ENCODE measurements at places on chromosomes 2 and 18.

DNA sequence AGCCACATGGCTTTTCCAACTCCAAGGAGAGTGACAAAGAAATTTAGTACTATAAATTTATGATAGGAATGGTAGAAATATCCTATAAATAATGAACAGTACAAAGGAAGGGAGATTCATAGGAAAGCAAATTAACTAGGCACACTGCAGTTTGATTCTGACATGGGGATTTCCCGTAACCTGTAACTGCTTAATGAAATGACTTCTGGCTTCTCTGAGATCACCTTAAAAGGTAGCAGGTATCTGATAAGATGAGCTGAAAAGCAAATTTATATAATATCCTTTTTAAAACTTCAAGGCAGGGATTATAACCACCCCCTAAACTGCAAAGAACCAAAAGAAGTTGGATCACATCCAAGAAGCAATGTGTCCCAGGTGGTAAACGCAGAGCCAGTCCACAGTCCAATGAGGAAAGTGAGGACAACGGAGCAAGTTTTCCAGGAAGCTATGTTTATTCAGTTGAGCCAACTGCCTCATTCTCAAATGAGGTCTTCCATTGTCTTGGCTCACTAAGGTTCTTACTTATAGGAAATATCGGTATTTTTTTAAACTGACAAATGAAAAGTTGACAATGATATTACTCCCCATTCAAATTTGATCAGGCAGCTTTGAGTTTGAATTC, 43.0 kb downstream of the WIPF1 start:
- DNase-seq: no peak

DNA sequence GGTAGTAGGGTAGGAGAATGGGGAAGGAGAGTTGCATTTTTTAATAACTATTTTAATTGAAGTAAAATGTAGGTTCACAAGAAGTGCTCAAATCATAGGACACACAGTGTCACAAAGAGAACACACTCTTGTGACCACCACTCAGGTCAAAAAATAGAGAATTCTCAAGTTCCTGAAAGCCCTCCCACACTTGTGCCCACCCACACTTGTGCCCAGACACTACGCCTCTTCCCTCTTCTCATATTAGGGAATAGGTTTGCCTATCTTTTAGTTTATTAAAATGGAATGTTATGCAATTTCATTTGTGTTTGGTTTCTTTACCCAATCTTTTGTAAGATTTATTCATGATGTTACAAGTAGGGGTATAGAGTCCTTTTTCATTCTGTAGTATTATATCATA, 67.2 kb downstream of the UGGT1 start:
- no peak for DNase-seq

DNA sequence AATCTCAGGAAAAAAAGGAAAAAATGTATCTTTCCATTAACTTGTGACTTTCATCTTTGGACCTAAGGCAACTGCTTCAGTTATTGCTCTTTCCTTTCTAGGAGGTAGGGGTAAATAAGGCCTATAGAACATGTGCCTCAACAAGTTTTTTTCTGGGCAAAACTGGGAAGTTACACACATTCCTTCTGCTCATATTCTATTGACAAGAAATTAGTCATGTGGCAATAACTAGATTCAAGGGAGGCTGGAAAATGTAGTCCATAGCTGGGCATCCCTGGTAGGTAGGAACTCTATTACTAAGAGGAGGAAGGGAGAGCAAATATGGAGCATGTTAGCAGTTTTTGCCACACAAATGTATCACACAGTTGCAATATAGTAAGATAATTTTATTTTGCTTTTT, 37.7 kb upstream of the NEMP2 start:
- no peak for DNase-seq

GRCh38 chr2:65456064-65456463, 23.7 kb upstream of the SPRED2 start:
- peak; percentile 95 for DNase-seq

DNA sequence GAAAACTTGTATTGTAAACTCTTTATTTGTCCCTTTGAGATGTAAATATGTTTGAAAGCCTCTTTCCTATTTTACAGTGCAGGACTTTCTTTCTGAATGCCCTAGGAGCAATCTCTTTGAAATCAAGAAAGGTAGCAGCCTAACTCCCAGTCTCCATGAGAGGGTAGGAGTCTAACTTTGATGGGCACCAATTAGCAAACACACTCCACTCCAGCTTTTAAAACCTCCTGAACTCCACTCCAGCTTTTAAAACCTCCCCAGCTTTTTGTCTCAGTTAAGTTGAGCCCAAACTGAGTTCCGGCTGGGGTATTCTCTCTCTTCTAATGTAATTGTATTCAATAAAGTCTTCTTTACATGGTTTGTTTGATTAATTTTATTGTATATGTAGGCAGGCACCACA, 493.7 kb upstream of the CDH7 start:
- no peak for DNase-seq

- DNase-seq: no peak
These were observed 9.9 kb downstream of the ST3GAL5 start for GRCh38 chr2:85878719-85879370.

GRCh38 chr2:107742460-107743027, 84.1 kb upstream of the RGPD4 start:
- no peak for DNase-seq

DNA sequence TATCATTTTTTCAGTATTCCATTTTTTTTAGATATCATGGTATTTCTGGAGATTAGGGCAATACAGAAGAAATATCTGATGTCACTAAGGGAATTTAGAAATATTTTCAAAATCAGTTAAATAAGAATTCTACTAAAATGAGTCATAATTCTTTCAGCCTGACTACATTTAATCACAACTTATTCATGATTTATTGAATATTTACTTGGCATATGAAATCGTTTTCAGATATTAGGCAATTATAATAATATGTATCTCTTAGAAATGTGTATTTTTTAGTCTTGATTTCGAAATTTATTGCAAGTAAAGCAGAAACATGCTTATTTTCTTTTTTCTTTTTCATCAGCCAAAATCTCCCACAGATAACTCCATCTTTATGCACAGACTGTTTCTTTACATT, 142.2 kb downstream of the CCDC102B start:
- DNase-seq: no peak

- no peak for DNase-seq
These were observed 15.2 kb upstream of the FAHD2A start for GRCh38 chr2:95387358-95387757.

- DNase-seq: no peak
These were observed 301.4 kb downstream of the CMPK2 start for GRCh38 chr2:6564326-6564725.

DNA sequence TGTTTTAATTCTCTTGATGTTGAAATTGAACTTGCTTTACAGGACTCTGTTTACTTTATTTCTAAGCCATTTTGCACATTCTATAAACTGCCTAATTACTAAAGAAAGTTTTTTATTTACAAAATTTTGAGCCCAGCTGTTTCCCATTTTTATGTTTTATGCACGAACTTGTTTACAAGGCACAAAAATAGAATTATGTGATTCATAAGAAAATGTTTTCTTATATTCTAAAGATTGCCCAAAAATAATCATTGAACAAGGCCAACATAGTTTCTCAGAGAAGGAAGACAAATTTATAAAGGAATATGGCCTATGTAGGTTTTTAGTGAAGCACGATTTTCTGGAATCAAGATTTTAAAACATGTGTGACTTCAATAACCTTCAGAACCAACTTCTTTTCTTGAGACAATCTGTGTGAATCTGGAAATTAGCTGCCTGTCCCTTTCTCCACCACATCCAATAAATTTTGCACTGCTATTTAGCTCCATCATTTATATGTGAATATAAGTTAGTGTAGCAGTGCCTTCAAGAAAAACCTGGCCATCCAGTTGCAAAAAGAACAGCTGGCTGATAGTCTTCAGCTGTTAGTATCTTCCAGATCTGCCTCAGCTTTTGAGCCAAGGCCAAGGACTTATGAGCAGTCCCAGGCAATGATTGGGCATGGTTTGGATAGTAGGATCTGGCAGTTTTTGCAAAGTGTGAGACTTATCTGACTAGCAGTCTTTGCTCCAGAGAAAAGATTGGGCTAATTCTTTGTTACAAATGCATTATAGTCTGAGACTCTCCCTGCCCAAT, 253.2 kb upstream of the COL3A1 start:
- no peak for DNase-seq

DNA sequence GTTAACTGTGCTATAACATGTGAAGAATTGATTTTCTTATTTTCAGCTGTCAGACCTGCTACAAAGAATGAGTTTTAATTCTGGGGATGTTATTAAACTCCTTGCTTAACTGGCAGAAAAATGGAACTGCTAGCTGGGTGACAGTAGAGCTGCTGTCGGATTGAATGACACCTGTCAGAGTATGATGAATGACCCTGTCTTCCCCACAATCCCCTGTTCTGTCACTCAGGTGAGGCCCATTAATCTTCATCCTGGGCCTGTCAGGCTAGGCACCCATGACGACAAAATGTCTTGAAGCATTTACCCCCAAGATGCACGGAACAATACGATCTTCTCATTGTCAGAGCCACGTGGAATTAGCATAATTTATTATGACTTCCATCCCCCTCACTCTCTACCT, 129.9 kb upstream of the ETAA1 start:
- no peak for DNase-seq

GRCh38 chr2:120575966-120576365, 159.7 kb upstream of the GLI2 start:
- DNase-seq: no peak

DNA sequence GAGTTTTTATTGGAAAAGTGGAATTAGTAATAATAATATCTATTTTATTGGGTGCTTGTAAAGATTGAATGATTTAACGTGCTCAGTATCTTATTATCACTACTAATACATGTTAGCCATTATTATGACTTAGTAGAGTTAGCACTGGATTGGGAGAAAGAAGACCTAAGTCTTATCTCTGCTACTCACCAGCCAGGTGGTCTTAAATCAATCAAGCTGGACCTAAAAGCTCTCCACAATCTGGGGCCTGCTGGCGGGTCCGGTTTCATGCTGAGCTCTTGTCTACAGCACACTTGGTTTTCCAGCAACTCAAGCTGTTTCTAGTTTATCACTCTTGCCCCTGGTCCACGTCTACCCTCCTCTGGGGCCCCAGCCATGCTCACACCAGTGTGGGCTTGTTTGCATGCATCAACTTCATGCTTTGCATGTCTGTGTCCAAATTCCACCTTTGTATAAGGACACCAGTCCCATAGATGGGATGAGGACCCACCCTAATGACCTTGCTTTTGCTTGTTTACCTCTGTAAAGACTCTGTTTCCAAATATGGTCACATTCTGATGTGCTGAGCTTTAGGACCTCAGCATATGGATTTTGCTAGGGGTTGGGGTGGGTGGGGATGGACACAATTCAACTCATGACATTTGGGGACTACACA, 363.1 kb downstream of the LPIN1 start:
- DNase-seq: no peak

DNA sequence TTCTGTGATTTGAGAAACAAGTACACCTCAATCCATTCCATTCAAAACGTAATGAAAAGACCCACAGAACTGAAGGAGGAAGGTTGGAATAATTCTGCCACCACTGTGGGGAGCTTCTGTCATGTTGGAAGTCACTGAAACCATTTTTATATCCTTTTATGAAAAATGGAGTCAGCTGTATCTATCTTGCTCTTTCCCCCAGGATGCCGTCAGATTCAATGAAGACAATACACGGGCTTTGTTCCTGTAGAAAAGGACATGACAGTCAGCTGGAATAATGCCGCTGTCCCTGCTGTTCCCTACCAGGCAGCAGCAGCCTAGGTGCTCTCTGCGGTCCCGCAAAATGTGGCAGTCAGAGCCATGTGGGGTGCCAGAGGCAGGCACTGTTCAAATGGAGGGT, 52.5 kb upstream of the APCDD1 start:
- no peak for DNase-seq

DNA sequence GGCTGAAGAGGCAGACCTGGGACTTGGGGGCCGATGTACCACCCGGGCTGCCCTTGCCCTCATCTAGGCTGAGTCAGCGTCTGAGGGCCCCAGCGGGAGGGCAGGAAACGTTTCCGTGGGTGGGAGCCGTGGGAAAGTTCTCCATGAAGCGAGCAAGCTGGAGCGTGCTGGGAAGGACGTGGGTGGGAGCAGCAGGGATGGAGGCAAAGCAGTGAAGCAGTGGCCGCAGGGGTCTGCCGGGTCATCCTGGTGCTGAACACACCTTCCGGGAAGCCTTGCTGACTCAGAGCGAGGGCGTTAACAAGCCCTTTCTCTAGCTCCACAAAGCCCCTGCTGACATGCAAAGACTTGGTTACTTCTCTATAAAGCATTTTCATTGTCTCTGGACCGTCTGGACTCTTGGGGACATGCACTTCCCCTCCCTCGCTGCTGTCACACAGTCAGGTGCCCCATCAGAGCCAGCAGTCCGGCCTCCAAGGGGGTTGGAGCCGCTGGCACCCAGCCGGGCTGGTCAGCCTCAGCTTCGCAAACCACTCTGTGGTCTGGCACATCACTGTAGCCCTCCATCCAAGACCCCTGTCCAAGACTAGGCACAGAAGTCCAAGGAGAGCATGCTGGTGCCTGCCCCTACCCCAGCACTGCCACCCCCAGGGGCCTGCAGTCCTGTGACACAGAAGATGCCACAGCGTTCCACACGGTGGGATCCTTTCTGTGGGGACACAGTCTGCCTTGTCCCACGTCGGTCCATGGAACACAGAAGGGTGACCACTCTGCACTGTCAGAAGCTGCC, 115.1 kb upstream of the GPC1 start:
- DNase-seq: peak; percentile 10
